Stimulated activated CD8-positive, alpha-beta memory T cell treated with anti-CD3 and anti-CD28 coated beads, Interleukin-4, amount 100 ng/mL, for 1 hour (primary cell): ENCODE measurements at places on chromosomes 12 and 14.

DNA sequence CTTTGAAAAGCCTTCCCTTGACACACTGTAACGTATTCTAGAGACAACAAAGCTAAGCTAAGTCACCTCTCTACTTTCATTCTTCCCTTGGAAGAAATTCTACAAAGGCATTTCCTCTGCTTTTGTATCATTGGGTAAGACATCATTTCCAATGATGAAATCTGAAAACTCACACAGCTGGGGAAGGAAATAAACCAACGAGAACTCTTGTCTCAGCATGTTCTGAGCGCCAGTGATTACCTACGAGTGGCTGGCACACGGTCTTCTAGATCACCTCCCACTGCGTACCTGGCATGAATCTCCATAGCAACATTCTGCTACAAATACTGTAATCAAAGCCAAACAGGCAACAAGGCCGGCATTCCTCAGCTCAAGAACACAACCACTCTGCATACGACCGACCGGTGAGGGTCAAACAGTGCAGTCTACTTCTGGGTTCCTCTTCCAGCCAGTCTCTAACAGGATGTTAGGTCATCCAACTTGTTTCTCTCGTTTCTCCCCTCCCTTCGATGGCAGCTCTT, 7.6 kb downstream of the VPS37B start:
- DNase-seq = no peak

GRCh38 chr12:4117386-4118016, 156.1 kb upstream of the CCND2 start:
- no peak for DNase-seq

GRCh38 chr12:12323591-12323990, 26.5 kb downstream of the MANSC1 start:
- no peak for DNase-seq

- no peak for DNase-seq
Observed at GRCh38 chr12:13744561-13744960, 236.8 kb downstream of the GRIN2B start.

- DNase-seq = no peak
Observed at GRCh38 chr14:22565391-22565945, 23.6 kb downstream of the DAD1 start.

DNA sequence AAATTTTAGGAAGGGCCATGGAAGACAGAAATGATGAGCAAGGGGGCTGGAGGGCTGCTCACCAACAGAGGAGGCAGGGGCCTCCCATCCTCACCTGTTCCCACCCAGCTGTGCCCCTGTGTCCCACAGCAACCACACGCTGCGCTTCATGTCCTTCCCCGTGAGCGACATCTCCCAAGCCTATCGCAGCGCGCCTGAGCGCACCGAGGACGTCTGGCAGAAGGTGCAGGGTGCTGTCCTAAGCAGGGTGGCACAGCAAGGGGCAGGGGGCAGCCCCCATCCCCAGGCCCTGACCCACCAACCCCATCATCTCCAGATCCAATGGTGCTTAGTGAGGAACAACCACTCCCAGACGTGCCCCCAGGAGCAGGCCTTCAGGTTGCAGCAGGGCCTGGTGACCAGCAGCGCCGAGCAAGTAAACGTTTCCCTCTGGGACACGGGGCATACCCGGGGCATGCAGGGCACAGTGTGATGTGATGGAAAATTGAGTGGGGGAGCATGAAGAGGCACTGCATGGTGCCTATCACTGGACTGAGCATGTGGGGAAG, 8.1 kb downstream of the CARMIL3 start:
- DNase-seq = no peak

GRCh38 chr14:100893760-100894159, 9.8 kb downstream of the RTL1 start:
- DNase-seq = no peak

DNA sequence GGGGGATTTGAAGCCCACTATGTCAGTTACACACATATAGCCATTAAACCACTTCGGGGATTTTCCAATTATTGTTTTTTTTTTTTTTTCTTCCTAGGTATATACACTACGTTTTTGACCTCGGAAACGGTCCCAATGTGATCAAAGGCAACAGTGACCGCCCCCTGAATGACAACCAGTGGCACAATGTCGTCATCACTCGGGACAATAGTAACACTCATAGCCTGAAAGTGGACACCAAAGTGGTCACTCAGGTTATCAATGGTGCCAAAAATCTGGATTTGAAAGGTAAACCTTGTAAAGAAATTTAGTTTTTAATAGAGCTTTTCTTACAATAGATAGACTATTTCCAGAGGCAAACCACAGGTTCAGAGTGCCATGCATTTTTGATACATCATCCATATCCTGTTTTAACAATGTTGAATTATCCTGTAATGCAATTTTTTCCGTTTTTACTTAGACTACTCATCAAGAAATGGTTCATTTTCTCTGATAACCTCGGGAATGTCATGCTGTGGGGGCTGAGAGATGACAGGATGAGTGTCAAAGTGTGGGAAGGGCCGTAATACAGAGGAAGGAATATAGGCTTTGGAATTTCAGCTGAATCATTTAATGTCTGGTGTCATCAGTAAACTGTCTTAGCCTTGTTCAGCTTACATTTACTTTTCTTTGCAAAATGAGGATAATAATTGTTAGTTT, 797.1 kb downstream of the NRXN3 start:
- DNase-seq = no peak

GRCh38 chr12:57583008-57583831, 7.8 kb upstream of the PIP4K2C start:
- DNase-seq = no peak

DNA sequence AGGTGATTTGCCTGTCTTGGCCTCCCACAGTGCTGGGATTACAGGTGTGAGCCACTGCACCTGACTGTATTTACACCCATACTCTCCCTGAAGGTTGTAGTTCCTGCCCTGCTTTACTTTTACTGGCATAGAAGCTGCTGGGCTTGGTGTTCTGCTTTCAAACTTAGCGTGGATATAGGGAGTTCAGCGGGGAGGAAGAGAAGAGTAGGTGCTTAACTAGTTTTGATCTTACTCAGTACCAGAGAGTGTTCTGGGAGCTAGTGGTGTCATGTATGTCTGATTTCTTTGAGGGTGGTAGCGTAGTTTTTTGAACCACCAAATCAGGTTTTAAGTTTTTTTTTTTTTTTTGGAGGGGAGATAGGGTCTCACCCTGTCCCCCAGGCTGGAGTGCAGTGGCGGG, 13.8 kb downstream of the RCOR1 start:
- no peak for DNase-seq

DNA sequence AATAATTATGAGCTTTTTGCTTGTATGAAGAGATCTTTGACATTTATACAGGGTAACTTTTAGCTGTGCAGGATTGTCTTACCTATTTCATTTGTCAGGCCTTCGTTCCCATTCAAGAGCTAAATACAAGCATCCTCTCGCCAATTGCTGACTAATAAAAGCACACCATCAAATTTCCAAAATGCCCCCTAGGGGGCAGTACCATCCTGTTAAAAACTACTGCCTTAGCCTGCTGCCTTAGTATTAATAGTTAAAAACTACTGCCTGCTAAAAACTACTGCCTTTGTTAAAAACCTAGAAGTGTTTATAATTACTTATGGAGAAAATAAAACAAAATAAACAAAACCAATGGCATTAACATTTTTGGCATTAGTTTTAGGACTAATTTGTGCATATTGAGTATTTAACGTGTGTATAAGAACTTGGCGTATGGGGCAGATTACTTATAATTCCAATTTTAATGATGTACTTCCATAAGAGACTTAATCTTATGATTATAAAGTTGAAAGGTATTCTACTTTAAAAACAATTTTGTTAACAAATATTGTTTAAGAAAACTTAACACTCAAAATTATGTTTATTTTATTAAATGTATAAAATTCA, 3.0 kb upstream of the IFI27L2 start:
- DNase-seq = no peak

- no peak for DNase-seq
Observed at GRCh38 chr12:25788707-25789442, 169.6 kb upstream of the RASSF8 start.

DNA sequence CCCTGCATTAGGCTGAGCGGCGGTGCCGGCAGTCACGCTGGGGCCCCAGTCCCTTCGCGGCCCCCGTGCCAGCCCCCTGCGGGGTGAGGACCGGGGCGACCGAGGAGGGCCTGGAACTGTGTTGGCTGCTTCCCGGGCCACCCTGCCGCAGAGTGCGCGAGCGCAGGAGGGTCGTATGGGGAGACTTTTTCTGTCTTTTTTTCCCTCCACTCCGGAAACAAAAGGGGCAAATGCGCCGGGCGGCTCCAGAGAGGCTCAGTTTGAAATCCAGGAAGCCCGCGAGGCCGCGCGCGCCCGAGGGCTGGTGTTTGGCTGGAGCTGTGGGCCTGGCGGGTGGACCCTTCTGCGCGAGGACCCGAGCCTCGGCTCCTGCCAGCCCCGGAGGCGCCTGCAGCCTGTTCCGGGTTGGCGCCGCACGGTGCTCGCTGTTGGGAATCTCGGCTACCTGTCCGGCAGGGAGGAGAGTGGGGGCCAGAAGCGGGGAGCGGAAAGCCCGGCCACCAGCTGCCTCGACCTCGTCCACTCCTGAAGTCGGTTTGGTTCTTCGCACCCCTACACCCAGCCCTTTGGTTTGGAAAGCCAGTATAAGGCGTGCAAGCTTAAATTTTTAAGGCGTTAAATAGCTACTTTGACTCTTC, 638 bp downstream of the PLEKHG3 start:
- DNase-seq = no peak

DNA sequence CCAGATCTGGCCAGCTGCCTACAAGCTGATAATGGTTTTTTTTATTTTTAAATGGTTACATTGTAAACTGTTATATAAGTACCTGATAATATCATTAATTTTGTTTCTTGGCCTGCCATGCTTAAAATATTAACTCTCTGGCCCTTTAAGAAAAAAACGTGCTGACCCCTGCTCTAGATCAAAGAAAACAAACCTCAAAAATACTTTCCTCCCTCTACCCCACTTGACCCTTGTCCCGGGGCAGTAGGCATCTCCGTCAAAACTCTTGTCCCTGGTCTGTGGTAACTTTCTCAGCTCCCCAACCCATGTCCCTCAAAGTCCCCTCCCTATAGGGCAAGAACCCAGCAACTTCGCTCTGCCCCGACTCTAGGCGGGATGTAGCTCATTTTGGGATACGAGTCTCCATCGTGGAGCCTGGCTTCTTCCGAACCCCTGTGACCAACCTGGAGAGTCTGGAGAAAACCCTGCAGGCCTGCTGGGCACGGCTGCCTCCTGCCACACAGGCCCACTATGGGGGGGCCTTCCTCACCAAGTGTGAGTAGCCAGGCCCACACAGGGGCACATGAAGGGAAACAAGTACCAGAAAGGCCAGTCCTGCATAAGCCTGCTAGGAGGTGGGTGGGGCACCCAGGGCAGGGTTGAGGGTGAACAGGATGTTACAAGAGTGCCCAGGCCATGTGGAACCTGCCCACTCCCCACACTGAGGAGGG, 3.5 kb downstream of the RDH5 start:
- DNase-seq = no peak

- DNase-seq = no peak
Observed at GRCh38 chr12:11085419-11085818, 6.7 kb downstream of the TAS2R43 start.

DNA sequence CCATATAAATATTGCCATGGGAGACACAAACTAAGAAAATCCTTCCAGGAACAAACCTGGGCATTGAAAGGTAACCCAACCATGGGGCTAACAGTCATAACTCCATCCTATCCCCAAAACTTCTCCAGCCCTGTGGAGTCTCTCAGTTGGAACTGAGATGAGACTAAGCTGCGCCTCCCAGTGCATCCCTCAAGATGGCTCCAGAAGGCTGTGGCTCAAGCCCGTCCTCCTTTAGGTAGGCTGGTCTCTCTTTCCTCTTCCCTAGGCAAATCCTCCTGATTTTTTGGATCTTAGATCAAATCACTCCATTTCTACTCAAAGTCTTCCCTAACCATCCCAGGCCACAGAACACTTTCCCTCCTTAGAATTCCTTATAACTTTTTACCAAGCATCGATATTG, 364.3 kb upstream of the CCDC196 start:
- DNase-seq = no peak

DNA sequence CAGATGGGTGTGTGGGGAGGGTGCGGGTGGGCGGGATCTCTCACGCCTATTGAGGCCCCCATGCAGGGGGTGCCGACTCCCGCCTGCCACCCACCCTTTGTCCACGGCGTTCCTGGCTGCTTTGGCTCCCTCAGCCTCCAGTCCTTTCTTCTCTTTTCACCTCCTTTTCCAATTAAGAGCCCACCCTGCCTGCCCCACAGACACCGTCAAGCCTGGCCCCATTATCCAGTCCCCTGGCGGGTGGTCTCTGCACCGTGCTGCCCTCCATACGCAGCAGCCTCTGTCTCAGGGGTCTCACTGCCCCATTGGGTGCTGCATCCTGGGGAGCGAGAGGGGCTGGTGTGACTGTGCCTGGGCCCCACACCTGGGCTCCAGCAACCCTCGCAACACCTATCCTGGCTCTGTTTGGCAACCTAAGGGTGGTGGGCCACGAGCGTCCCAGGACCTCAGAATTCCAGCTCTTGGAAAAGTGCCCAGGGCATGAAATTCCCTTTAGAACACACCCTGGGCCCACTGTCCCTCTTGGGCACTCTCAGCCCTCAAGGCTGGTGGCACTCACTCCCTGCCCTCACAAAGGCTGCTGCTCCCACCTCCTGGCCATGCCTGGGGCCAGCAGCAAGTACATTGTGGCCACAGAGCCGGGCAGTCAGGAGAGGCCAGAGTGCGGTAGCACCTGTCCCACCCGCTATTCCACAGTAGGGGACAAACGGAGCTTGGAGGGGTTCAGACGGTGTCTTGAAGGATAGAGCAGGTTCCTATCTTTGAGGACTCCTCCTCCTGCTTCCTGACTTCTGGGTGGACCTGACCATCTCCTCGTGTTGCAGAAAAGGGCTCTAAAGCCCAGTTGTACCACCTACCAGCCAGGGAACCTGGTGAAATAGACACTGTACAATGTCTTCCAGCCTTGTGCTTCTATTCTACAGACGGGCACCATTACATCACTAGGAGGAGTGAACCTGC, 114.1 kb downstream of the KIF26A start:
- DNase-seq = no peak

DNA sequence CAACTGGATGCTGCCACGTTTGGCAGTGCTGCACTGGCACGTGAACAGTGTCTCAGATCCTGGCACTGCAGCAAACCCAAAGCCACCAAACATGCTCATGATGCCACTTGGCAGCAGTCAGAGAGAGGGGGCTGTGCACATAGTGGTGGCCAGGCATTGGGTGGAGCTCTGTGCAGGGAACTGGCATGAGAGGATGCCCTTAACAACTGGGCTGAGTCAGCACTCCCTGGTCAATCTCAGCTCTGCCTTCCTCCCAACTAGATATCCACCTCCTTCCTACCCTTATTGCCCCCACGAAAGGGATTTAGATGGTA, 37.0 kb downstream of the ZFHX2 start:
- no peak for DNase-seq

GRCh38 chr12:118850244-118850825, 131.0 kb upstream of the SRRM4 start:
- no peak for DNase-seq

GRCh38 chr12:90653040-90653439, 301.9 kb downstream of the CCER1 start:
- no peak for DNase-seq

DNA sequence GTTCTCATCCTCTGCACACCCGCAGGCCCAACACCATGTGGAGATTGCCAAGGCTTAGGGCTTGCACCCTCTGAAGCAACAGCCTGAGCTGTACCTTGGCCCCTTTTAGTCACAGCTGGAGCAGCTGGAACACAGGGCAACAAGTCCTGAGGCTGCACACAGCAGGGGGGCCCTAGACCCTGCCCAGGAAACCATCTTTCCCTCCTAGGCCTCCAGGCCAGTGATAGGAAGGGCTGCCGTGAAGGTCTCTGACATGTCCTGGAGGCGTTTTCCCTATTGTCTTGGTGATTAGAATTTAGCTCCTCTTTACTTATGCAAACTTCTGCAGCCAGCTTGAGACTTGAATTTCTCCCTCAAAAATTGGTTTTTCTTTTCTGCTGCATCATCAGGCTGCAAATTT, 373.5 kb upstream of the CLEC14A start:
- DNase-seq = no peak

GRCh38 chr12:116143909-116144308, 133.6 kb downstream of the MED13L start:
- DNase-seq = no peak
